ENCODE measurements at places on chromosomes 7 and 10.
A peak's percentile ranks its signal among the peaks of the same experiment; 100 is the strongest.

DNA sequence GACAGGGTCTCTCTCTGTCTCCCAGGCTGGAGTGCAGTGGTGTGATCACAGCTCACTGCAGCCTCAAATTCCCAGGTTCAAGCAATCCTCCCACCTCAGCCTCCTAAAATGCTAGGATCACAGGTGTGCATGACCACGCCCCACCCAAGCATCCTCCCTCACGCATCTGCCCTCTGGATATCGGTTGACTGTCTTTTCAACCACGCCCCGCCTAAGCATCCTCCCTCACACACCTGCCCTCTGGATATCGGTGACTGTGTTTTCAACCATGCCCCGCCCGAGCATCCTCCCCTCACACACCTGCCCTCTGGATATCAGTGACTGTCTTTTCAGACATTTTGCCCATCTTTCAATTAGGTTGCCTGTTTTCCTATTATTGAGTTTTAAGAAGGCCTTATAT, 140.5 kb downstream of the MAD1L1 start:
- DNase-seq = no peak

DNA sequence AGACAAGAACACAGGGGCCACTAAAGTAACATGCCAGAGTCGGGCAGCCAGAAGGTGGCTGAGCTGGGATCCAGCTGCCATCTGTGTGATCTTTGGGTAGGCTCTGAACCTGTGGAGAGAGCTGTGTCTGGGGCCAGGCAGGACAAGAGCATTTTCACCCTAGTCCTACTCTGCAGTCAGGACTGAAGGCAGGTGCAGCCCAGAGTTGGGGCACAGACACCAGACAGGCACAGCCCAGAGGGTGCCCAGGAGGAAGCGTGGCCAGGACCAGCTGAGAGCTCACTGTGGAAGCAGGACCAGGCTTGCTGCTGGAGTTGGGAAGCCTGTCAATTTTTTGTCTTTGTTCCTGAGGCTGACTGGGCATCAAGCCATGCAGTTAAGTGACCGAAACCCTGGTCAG, 113.6 kb downstream of the ADCY1 start:
- no peak for DNase-seq

DNA sequence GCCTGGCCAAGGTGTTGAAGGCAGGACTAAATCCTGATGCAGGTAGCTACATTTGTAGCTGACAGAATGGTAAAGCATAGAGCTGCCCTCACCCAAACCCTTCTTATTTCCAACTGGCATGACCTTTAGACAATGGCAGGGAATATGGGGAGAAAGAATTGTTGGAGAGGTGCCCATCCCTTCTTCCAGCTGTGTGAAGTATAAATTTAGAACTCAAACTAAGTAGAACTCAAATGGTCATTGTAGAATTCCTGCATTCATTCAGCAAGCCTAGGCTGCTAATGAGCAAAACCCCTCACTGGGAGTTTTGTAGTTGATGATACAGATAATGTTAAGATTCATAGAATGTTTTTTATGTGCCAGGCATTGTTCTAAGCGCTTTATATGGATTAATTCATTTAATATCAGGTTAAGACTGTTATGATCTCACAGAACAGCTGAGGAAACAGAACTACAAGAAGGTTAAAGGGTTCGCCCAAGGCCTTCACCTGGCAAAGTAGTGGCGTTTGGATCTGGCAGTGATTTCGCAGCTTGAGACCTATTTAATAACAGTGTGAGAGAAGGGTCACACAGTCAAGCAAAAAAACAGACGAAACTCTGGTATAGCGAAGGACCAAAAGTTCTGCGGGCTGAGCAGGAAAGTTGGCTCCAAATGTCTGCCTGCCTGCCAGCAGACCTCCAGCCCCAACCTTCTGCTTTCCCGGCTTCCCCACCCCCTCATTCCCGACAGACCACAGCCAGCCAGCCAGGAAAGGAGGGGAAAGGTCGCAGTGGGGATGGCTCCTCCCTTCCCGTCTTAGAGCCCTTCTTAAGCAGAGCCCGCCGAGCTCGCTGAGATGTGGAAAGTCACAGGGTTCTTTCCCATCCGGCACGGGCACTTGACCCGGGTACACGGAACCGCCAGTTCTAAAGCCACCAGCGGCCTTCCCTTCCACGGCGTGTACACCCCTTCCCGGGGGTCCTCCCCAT, 1.6 kb upstream of the HILPDA start:
- DNase-seq = no peak

DNA sequence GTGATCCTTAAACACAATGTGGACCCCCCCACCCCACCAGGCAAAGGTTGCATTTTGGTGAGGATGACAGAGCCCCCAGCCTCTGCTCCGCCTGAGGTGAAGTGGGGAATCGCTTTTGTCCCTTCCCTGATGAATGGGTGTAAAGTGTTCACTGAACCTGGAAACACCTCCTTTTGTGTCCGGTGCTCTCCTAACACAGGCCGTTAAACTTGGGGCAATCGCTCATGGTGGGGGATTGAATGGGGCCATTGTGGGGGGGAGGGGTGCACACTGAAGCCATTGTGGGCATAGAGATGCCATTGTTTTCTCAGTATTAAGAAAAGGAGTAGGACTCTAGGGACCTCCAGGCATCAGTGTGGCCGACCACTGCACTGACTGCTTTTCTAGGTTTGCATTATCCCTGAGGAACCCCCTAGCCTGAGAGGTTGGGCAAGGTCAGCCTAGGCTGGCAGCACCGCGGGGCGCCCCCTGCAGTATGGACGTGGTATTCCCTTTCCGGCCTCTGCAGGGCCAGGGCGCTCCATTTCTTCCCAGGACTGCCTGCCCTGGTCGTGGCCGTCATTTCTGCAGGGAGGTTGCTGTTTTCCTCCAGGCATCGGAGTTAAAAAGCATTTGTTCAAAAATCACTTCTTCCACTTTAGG, 158.3 kb downstream of the TCF7L2 start:
- DNase-seq = peak; percentile 28

DNA sequence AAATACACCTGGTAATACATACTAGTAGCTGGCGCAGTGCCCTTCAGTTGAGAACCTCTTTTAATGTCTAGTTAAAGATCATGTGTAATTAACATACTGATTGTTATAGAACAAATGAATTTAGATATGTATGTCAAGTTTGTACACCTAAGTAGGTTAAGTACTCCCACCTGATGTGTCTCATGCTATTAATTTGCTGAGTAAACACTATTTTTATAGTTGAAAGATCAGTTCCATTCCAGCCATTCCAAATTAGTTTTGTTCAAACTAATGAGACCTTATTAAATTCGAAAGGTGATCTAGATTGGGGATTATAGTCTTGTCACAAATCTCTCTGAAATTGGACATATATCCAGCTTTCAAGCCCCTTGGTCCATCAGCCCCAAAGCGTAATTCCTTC, 710.0 kb downstream of the LRMDA start:
- DNase-seq = no peak

GRCh38 chr10:114714281-114714741, 56.2 kb upstream of the ABLIM1 start:
- no peak for DNase-seq

GRCh38 chr7:34070511-34071323, 165.4 kb downstream of the BMPER start:
- DNase-seq = no peak

DNA sequence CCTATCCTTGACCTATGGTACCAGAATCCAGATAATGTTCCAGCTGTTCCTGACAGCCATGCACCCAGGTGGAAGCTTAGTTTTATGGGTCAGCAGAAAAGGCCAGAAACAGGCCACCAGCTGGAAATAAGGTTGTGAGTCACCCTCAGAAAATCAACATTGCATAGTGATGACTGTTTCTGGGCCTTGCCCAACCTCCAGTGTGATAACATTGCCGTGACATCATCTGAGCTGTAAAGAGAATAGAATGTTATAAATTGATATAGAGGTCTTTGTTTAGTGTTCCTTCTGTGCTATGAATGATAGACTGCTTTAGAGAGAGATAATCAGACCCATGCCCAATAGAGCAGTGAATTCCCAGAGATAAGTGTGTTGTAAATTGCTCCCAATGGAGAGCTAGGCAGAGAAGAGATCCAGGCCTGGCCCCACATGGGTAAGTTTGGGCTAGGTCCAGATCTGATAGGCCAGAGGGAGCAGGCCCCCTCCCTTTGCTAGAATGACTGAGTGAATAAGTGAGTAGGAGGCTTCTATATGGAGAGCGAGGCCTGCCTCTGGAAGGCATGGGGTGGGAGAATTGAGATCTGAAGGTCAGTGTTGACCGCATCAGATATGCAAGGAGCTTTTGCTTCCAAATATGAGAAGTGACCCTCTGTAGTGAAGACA, 14.2 kb upstream of the HPS1 start:
- no peak for DNase-seq

- no peak for DNase-seq
Measured at GRCh38 chr10:97503406-97503805, 4.7 kb downstream of the UBTD1 start.

DNA sequence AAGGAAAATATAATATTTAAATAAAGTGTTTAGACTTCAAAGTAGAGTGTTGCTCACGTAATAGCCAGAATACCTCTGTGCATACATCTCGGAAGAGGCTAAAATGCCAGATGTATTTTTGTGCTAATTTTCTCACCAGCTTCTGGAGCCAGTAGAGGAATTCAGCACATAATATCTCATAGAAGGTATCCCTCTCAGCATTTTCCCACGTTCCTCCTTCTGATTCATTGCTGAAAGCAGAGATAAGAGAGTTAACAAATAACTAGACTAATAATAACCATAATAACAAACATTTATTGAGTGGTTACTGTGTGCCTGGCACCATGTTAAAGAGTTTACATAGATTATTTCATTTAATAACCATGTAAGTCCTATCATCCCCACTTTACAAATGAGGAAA, 123.6 kb downstream of the VTI1A start:
- DNase-seq = no peak

- DNase-seq = no peak
Measured at GRCh38 chr10:34760606-34761005, 54.5 kb downstream of the PARD3 start.

- DNase-seq = no peak
Measured at GRCh38 chr7:1012716-1013095, 29.7 kb downstream of the CYP2W1 start.

- DNase-seq = no peak
Measured at GRCh38 chr7:24896031-24896501, 83.9 kb downstream of the OSBPL3 start.

DNA sequence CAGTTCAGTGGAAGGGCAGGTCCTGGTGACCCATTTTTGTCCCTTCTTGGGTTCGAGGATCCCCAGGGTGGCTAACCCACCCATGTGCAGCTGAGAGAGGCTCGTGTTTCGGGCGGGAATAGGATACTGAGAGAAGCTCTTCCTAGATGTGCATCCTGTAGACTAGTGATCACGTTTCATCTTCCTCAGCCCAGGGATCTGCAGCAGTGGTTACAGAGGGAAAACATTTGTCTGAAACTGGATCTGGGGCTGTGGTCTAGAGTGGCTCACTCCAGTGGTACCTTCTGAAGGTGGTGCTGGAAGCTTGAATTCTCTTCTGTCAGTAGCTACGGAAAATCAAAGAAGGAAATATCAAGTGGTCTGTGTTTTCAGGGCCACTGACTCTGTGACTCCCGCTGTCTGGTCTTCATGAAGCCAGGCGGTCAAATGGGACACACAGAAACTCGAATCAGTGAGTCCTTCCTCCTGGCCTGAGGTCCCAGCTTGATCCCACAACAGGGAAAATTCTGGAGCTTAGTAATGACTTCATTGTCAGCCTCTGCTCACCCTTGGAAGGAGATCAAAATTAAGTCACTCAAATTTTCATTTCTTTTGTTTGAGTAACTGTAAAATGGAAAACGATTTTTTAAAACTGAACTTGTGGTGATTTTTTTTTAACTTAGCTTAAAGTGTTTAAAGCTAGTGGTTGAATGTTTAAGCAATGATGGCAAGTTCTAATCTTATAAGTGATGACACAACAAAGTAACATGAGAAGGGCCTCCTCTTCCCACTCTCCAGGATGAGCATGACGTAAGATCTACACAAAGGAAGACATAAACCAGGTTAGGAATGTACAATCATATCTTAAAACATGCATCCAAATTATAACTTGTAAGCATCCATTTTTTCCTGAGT, 469.3 kb upstream of the KLF6 start:
- DNase-seq = no peak

- no peak for DNase-seq
Measured at GRCh38 chr10:70254778-70255328, 21.6 kb upstream of the PPA1 start.

DNA sequence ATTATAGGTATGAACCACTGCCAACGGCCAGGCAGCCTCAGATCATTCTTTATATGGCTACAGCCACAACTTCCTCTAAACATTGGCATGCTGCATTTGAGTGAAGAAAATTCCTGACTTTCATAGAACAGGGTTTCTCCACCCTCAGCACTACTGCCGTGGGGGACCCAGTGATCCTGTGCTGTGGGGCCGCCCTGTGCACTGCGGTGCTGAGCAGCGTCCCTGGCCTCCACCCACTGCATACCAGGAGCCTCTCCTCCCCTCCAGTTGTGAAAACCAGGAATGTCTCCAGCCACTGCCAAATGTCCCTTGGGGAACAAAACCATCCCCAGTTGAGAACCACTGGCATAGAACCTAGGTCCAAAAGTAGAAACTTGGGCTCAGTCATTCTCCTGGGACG, 15.8 kb downstream of the CNPY1 start:
- no peak for DNase-seq

GRCh38 chr7:44224080-44224973, 23.5 kb downstream of the YKT6 start:
- DNase-seq = no peak

GRCh38 chr7:112079673-112080072, 126.5 kb downstream of the DOCK4 start:
- DNase-seq = no peak

GRCh38 chr10:37860494-37861190, 3.2 kb upstream of the ZNF248 start:
- DNase-seq = no peak

- no peak for DNase-seq
Measured at GRCh38 chr7:37433166-37433565, 15.5 kb downstream of the ELMO1 start.

DNA sequence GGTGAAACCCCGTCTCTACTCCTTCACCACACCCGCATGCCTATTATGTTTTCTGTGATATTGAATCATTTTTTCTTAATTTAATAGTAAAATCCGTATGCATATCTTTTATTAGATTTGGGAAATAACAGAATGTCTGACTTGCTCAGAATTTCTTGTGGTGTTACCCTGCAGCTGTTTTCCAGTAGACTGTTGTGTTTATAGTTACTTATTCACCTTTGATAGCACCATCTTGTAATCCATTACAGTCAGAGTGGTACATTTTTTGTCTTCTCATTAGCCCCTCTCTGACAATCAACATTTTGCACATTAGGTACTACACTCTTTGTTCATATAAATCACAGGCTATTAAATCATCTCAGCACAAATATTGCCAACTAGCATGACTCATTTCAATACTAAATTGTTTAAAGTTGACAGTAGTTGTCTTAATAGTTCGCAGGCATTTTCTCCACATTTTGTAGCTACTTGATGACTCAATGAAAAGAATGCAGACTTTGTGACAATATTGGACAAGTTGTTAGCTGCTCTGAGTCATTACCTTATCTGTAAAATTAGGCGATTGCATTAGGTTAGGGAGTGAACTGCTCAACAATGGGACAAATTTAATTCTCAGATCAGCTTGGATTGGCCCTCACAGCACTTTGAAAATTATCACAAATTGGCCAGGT, 17.8 kb upstream of the SLC16A12 start:
- DNase-seq = no peak
